MV-4-11 (cell line): ENCODE measurements at places on chromosomes 1 and 21.

- DNase-seq: no peak
These were observed 337.7 kb upstream of the DUSP10 start for GRCh38 chr1:222079566-222079965.

DNA sequence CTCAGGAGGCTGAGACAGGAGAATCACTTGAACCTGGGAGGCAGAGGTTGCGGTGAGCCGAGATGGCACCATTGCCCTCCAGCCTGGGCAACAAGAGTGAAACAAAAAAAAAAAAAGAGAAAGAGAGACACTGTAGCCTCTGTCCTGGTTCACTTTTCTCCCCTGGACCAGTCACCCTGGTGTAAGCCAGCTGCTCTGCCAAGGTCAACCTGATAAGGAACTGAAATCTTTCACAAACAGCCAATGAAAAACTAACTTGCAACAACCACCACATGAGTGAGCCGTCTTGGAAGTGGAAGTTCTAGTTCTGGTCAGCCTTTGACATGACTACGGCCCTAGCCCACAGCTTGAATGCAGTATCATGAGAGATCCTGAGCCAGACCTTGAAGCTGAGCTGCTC is 36.8 kb upstream of the CXADR start:
- DNase-seq: peak; percentile 92

DNA sequence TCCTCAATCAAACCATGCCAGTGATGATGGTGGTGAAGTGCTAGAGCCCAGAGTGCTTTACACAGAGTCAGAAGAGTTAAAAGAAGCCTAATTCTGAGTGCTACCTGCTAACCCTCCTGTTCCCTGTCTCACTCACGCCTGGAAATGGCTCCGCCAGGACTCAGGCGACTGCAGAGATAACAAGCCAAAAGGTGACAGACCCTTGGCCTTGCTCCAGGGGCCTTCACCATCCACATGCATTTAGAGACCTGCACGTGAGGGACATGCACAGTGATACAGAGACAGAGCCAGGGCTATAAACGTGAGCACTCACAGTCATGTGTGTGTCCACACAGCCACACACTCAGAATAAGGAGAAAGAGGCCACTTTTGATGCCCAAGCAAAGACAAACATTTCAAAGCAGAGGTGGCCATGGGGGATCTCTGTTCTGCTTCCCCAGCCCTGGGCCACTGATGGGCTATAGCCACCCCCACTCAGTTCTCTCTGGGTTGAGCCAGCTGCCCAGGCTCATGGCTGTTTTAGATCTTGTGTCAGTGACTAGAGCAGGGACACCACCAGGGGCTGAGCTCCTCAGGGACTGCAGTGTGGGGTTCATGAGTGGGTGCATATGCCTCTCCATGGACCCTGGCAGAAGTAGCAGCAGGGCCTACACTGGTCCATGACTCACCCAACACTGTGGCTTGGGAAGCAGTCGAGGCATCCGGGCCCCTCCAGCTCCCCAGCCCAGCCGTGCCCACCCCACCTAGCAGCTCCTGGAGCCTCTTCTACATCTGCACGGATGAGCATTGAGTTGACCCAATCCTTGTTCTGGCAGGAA is 117.2 kb downstream of the EPHB2 start:
- no peak for DNase-seq

DNA sequence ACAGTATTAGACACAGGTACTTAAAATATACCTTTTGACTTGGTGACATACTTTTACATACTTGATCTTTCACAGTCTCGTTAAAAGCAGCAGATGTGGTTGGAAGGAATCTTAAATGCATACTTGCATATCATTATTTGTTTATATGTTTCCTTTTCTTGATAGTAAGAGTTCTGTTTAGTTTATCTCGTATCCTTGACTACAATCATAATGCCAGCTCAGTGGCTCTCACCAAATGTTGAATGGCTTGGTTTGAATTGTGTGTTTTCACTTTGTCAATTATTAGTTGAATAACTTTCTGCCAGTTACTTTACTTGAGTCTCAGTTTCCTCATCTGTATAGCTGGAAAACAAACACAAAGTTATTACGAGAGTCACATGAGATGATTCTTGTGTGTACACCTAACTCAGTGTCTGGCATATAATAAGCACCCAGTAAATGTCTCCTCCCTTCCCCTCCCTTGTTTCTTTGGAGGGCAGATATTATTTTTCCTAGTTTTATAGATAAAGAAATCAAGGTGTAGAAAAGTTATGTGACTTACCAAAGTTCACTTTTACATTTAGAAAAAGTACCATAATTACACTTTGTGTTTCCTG is 131.6 kb upstream of the IVNS1ABP start:
- DNase-seq: no peak

GRCh38 chr21:36470294-36470693 is 9.6 kb downstream of the CLDN14 start:
- no peak for DNase-seq

GRCh38 chr1:29853716-29854330 is 617.5 kb downstream of the PTPRU start:
- no peak for DNase-seq

DNA sequence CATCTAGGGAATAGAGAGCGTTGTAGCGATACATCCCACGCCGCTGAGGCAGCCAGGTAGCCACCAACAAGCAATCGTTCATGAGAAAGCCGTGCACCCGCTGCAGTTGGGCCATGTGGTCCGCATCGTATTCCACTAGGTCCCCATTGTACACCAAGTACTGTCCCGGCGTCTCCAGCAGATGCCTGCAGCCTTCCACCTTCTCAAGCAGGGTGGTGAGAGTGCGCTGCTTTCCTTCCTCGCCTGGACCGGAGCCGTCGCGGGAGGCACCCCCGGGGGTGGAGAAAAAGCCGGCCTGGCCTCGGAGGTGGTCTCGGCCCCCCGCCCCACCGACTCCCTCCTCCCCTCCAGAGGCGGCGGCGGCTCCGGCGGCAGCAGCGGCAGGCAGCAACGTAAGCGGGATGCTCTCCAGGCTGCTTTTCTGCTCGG is 595 bp downstream of the EXOC8 start:
- DNase-seq: no peak

DNA sequence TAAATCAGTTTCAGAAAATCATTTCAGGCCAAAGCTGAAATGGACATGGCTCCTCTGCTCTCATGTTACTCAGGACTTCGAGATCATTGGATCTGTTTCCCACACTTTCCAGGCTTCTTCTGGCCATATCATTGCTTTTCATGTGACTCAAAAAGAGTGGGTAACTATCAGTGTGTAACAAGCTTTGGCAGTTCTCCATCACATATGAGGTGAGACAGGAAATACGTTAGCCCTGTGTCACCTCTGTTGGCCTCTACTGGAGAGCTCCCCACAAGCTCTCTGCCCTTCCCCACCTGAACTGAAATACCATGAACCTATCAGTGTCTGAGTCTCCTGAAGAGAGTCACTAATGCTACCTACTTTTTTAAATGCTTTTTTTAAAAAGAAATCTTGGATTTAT is 128.2 kb downstream of the LBR start:
- DNase-seq: no peak

GRCh38 chr1:169694304-169695075 is 16.9 kb downstream of the SELL start:
- no peak for DNase-seq

DNA sequence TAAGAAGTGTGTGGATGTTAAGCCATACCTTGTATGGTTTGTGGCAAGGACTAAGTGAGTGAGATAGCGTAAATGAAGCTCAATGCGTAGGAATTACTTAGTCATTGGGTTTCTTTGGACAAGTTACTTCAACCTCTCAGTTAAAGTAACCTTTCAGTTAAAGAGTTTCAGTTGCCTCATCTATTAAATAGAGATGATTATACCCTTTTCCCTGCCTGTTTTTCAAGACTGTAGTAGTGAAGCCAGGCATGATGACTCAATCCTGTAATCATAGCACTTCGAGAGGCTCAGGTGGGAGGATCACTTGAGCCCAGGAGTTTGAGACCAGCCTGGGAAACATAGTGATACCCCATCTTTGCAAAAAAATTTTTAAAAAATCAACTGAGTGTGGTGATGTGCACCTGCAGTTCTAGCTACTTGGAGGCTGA is 6.3 kb downstream of the ZMPSTE24 start:
- DNase-seq: no peak

DNA sequence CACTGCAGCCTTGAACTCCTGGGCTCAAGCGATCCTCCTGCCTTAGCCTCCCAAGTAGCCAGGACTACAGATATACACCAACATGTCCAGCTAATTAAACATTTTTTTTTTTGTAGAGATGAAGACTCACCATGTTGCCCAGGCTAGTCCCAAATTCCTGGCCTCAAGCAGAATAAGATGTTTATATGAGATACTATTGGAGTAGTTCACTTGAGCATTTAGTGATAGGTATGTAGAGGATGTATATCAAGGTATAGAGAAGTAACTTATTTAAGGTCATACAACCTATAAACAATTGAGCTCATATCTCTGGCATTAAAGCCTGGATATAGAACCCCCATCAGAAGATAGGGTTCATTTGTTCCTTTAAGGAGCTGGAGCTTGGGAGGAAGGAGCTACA is 4.6 kb upstream of the TMEM269 start:
- DNase-seq: no peak

- no peak for DNase-seq
These were observed 81.7 kb upstream of the DUSP10 start for GRCh38 chr1:221823561-221823960.

DNA sequence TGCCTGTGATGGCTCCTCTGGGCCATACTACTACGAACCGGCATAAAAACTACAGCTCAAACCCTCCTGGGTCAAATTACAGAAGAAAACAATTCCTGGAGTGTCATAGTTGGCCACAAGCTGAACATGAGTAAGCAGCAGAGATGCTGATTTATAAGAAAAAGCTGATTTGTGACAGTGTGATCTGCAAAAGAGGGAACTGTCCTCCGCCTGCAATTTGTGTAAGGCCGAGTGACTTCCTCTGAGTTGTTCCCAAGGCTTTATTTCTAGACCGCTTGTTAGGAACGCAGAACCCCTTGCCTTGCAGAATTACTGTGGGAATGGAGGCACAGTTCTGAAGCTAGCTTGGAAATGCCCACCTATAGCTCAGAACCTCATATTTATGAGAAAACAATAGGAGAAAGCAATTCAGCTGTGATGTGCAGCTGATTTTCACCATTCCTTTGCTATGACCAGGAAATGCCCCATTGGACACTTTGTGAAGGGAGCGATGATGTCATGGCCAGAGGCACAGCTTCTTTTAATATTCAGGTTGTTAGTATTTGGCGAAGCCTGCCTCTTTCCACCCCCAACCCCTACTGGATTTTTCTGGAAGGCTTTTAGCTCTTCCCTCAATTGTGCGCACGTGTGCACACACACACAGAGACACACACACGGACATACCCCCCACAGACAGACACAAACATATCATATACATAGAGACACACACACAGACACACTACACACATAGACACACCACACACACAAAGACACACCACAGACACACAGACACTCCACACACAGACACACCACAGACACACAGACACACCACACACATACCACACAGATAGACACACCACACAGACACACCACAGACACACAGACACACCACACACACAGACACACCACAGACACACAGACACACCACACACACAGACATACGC is 47.6 kb downstream of the IER5 start:
- peak; percentile 87 for DNase-seq

DNA sequence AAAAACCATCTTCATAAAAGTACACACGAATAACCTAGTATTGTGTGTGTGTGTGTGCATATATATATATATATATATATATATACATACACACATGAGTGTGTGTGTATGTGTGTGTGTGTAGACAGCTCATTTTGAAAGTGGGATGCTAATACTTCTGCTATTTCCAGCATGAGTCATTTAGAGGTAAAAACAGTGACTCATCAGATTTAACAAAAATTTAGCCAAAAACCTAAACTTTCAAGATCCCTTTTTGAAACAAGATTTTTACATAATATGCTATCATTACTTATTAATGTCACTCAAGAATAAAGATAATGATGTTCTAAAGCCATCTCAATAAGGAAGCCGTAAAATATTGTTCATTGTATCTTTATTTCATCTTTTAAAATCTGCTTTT is 35.6 kb upstream of the ADGRL4 start:
- DNase-seq: peak; percentile 91

GRCh38 chr21:44295163-44295573 is 4.7 kb upstream of the PFKL start:
- no peak for DNase-seq

- DNase-seq: no peak
These were observed 35.5 kb upstream of the SLAMF9 start for GRCh38 chr1:159989581-159989980.

GRCh38 chr1:10530756-10531495 is 56.2 kb downstream of the PEX14 start:
- DNase-seq: no peak

DNA sequence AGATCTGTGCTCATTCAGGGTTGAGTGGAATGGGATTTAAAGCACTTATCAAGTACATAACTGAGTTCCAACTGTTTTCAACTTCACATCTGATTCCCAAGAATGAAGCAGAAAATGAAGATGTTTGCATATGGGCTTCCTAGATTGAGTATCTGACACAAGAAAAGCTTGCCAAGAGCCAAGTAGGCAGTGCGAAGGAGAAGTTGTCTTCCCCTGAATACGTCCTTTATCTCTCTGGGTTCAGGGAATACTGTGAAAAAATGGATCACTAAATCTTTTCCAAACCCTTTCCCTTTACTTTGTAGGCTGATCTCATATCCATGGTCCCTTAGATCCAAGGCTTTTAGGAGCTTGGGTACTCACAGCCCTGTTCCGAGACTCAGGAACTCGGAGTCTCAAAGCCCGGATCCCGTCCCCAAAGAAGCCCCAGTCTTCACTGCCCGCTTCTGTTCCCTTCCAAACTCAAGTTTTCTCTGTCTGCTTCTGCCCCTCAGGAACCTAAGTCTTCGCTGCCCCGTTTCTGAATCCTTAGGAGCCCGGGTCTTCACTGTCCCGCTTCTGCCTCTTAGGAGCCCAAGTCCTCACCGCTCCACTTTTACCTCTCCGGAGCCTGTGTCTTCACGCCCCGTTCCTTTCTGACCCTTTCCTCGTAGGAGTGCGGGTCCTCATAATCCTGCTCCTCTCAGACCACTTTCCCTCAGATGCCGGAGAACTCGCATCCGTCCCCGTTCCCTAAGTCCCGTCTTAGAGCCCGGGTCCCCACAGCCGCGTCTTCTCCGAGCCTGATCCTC is 616 bp downstream of the TAF12 start:
- no peak for DNase-seq

DNA sequence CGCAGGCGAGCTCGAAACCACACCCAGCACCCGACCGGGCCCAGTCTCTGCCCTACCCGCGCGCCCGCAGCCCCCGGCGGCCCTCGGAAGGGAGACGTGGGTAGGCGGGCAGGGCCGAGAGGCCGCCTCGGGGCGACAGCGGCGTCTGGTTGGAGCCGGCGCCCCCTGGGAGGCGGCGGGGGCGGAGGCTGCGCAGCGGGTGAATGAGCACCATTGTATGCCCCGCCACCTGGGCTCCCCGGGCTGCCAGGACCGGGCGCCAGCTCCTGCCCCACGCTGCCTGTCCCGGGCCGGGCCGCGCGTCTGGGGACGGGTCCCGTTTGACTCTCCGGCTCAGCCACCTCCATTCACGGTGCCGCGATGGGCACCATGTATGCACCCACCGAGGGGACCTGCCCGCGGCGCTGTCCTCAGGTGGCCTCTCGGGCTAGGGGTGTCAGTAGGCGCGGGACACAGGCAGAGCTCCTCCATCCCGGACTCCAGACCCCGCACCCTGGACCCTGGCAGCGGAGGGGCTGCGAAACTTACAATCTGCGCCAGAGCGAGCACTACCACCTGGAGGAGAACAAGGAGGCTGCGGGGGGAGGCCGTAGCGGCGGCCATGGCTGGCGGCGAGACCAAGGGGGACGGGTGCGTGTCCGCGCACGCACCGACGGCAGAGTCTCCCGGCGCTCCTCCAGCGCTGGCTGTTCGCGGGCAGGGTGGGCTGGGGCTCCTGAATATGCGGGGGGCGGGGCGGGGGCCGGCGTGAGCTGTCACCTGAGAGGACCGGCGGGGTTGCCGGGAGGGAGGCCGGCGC is at the start of gene COL9A2:
Gene COL9A2 (minus strand): TSS at position 692 of the 799 bp plus-strand sequence. CDS start 89 bp downstream, at position 603.
- no peak for DNase-seq
